T-helper 1 cell (primary cell): ENCODE measurements at places on chromosomes 16 and 17.

DNA sequence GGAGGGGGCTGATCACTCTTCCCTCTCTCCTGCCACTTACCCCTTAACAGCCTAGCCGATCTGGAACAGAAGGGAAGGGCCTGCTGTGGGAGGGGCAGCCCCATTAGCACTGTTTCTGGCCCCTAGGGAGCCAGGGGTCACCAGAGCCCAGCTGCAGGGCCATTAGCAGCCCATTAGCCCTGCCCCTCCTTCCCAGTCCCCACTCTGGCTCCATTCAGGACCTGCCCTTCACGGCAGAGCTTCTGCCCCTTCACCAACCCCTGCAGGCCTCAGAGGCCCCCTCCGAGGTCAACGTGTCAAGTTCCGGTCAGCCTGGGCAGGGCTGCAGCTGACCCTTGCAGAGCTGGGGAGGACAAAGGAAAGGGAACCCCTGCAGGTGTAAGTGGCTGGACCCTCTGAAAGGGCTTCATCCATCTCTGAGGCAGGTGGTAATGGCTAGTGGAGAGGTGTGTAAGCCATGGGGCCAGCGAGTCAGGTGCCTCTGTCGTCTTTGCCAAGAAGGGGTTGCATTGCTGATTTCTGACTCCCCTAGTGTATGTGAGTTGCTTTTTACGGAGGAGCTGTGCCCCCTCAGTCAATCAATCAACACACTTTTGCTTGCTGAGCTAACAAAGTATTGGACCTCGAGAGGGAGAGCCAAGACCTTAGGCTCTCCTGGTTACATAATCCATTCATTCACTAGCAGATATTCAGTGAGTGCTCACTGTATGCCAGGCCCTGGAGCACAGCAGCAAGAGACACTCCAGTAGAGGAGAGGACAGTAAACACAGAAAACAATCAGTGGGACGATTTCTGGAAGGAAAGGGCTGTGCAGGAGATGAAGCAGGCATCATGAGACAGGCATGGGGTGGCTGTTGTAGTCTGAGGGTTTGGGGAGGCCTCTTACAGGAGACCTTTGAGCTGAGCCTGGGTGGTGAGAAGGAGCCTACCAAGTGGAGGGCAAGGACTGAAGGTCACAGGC is 18.2 kb upstream of the KCNJ12 start:
- no peak for DNase-seq

GRCh38 chr16:359871-360697 is 7.6 kb upstream of the AXIN1 start:
- no peak for DNase-seq

DNA sequence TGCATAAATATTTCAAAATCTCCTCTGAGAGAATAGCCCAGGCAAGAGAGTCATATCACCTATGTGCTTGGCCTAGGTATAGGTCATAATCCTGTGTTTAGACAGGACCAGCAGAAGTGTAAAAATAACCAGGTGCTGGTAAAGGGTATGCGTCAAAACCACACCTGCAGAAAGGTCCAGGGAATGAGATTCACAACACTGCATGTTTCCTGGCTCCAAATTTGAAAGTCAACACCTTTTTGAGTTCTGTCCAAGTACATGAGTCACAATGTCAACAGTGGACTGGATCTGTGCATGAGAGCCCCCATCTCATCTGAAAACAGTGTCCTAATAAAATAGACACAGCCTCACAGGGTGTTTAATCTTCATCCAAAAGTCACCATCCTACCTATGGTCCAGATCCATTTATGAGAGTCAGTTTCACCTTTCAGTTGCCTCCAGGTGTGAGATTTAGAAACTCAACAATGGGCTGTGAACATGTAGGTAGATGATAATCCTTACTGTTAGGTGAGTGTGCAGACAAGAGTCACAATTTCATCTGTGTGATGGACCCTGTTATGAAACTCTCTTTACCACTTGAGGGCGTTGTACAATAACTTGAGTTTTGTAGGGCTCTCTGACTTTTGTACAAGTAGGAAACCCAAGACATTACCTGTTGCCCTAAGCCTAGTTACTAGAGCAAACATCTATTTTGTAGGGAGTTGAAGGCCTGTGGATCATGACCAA is 2100.7 kb downstream of the TP53TG3F start:
- no peak for DNase-seq

GRCh38 chr16:3149193-3149530 is 14.3 kb downstream of the ZNF213 start:
- DNase-seq, result no peak

- DNase-seq, result no peak
Measured at GRCh38 chr16:4915226-4915761, 21.7 kb downstream of the PPL start.

- DNase-seq, result no peak
Measured at GRCh38 chr16:20307240-20307671, 20.1 kb downstream of the GP2 start.

- DNase-seq, result no peak
Measured at GRCh38 chr17:79803421-79803996, 6.6 kb upstream of the CBX8 start.

DNA sequence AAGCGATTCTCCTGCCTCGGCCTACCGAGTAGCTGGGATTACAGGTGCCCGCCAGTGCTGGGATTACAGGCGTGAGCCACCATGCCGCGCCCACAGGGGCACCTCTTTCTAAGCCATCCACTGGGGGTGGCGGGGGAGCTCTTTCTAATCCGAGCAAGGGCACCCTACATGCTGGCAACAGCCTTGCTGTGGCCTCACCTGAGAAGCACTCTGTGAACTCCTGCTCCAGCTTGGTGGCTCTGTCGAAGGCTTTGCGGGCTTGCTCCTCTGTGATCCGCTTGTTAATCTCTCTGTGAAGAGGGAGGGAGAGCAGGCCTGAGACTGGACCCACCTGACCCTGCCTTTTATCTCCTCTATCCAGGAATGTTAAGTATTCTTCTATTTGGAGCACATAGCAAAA is 11.9 kb upstream of the ASGR1 start:
- DNase-seq, result no peak

- no peak for DNase-seq
Measured at GRCh38 chr16:1974157-1975070, 2.6 kb downstream of the TBL3 start.

GRCh38 chr17:73013816-73014663 is 78.4 kb downstream of the SLC39A11 start:
- DNase-seq, result no peak

GRCh38 chr16:27285676-27286196 is 17.2 kb upstream of the NSMCE1 start:
- no peak for DNase-seq

GRCh38 chr16:651844-652243 is 2.7 kb downstream of the WDR90 start:
- DNase-seq, result no peak

DNA sequence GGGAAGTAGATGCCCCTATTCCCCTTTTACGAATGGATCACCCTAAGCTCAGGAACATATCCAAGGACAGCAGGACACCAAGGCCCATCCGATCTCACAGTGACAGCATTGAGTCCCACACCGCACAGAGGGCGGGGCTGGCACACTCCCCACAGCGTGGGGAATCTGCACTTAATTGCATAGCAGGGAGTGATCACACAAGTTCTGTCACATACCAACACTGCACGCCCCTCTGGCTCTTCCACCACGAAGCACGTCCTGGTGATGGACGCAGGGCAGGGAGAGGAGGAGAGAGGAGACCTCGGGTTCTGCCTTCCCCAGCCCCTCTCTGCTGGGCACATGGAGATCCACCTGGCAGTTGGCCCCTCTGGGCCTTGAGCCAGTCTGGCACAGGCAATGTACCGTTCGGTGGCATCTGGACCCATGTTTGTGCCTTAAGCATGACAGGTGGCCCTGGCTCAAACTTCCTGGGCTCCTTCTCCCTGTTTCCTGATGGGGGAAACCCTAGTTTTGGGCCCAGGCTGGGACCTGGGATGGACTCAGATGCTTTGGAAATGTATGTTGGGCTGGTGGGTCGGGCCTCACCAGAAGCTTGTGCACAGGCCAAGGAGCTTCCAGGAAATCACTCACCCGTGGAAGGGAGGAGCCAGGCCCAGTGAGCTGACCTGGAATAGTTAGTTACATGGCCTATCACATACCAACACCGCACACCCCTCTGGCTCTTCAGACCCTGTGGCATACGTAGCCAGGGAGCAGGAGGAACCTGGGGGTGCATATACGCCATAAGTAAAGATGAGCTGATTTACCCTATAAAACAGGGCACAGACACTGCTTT is 35.1 kb upstream of the CREBBP start:
- no peak for DNase-seq

DNA sequence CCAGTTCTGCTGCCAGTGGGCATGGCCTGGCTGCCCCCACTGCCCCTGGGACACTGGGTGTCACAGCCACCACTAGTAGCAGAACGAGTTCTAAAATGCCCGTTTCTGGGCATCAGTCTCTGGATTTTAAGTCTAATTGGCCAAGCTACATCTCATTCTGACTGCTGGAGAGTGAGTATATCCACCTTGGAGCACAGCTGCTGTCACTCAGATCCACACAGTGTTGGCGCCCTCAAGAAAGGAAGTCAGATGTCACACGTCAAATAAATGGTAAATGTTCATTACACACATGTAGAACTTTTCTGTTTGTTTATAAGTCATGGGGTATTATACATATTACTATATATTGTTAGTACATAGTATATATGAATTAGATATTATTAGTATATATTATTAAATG is 19.4 kb downstream of the GNGT2 start:
- DNase-seq, result no peak

GRCh38 chr17:28898527-28898955 is 1.0 kb upstream of the FLOT2 start:
- DNase-seq, result no peak

GRCh38 chr17:55437159-55437605 is 15.5 kb upstream of the MMD start:
- no peak for DNase-seq

GRCh38 chr16:66521951-66522771 is 27.8 kb downstream of the TK2 start:
- DNase-seq, result peak; percentile 98

DNA sequence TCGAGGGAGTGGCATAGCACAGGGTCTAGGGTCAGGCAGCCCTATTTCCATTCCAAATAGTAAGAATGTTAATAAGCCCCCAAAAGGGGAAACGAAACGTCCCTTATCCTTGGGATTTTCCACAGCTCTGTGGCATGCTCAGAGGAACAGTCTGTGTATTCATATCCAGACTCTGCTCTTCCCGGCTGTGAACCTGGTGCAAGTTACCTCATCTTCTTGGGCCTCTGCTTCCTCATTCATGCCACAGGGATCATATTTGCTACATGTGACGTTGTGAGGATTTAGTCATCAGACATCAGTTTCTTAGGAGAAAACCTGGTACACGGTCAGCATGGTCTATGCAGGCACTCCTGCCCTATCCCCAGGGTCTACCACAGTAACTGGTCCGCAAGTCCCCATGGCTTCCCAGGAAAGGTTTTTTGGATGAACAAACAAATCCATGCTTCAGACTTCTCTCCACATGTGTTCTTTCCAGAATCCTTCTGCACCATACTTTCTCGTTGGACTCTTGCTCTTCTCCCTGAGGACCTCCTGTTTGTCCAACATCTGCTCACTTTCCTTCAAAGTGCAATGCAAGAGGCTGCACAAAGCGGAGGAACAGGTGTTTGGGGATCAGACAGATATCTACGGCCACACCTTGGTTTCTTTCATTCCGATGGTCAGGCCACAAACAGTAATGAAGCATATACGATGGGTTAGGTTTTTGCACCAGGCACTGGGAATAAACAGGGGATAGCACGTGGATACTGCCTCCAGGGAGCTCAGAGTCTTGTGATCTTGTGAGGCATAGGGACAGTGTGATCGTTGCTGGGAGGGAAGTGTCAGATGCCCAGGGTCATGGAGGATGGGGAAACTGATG is 17.7 kb downstream of the GLP2R start:
- DNase-seq, result no peak
